ENCODE measurements at places on chromosomes 2 and 18. TPM values are rescaled to one million over a fixed set of nuclear protein-coding genes. Genes with fewer than 3 reads are reported as not detected.

DNA sequence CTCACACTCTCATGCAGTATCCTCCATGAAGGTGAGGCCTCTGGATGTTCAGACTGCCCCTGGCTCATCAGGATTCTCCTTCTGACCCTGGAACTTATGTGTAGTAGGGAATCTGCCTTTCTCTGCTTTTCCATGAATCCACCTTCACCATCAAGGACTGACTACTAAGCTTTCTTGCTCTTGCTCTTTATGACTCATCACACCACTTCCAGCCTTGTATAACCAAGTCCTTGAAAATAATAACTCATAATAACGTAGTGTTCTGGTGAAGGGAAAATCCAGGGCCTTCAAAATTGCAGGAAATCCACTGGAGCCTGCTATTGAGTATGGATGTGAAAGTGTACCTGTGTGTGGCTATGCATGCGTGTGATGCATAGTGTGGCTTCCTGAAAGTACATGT lies 11.3 kb upstream of the KCNS3 start:
- H3K4me3 ChIP-seq = no peak overlapping the region
- H3K27me3 ChIP-seq = no peaks in the 10 kb centered on the region
- H3K4me1 ChIP-seq = no peaks in the 10 kb centered on the region
- no peaks in the 10 kb centered on the region for H3K36me3 ChIP-seq
- no peak overlapping the region for H3K27ac ChIP-seq
- no peak for DNase-seq

GRCh38 chr2:38128653-38129052 lies 52.7 kb upstream of the CYP1B1 start:
- no peak overlapping the region for H3K4me3 ChIP-seq
- no peaks in the 10 kb centered on the region for H3K4me1 ChIP-seq
- H3K36me3 ChIP-seq = no peaks in the 10 kb centered on the region
- H3K27ac ChIP-seq = no peak overlapping the region
- no peaks in the 10 kb centered on the region for H3K27me3 ChIP-seq

DNA sequence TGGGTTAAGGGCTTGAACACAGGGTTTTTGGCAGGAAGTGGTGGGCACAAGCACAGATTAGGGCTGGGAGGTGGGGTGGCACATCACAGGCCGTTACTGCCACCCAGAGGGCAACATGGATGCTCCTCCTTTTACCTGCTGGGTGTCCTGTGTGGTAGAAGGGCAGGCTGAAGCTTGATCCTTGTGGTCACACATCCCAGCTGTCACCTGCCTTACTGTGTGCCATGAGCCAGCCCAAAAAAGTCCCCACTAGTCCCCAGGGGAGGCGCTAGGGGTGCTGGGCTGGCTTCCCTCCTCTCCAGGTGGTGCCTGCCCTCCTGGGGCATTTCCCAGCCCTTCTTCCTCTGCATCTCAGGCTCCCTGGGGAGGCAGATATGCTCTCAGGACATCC lies 50.5 kb upstream of the ALPP start:
- H3K4me1 ChIP-seq = peaks cover 7% of the 10 kb centered on the region
- no peak overlapping the region for H3K4me3 ChIP-seq
- no peaks in the 10 kb centered on the region for H3K36me3 ChIP-seq
- DNase-seq = no peak
- H3K27ac ChIP-seq = no peak overlapping the region

- no peak for DNase-seq
- H3K4me1 ChIP-seq = peaks cover 15% of the 10 kb centered on the region
Measured at GRCh38 chr2:197515315-197515738, 539 bp upstream of the MOB4 start.

GRCh38 chr2:79940364-79940763 lies 364.2 kb downstream of the LRRTM1 start:
- DNase-seq = no peak
- H3K27ac ChIP-seq = no peak overlapping the region
- no peak overlapping the region for H3K4me3 ChIP-seq
- no peaks in the 10 kb centered on the region for H3K27me3 ChIP-seq
- H3K36me3 ChIP-seq = no peaks in the 10 kb centered on the region

- H3K36me3 ChIP-seq = no peaks in the 10 kb centered on the region
- no peak for DNase-seq
- no peaks in the 10 kb centered on the region for H3K27me3 ChIP-seq
- H3K4me3 ChIP-seq = no peak overlapping the region
- no peaks in the 10 kb centered on the region for H3K4me1 ChIP-seq
- no peak overlapping the region for H3K27ac ChIP-seq
Measured at GRCh38 chr2:166332106-166332505, 43.6 kb downstream of the SCN9A start.

Gene MALL
- total RNA-seq = 22.9 TPM

DNA sequence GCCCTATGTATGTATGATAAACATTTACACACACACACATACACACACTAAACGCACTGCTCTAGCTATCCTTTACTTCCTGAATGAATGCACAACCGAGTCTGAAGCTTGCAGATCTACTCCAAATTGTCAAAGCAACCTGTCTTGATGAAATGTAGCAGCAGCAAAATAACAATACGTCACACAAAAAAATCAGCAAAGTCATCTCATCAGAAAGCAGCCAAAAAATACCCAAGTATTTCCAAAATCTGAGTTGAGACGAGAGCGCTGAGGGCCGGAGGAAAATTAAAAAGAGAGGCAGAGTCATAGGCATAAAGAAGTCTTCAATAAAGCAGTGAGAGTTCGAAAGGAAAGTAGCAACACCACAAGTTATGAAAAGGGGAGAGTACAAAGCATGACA lies 67.7 kb downstream of the ZNF521 start:
- no peak overlapping the region for H3K4me3 ChIP-seq
- H3K4me1 ChIP-seq = no peaks in the 10 kb centered on the region
- no peaks in the 10 kb centered on the region for H3K36me3 ChIP-seq

Gene BIN1
- 205 TPM for total RNA-seq

Gene TMEM17
- total RNA-seq = 2.6 TPM

Gene CD28
- total RNA-seq = 0.30 TPM

Gene COL6A3
- total RNA-seq = 2.1 TPM

GRCh38 chr2:16441431-16441830 lies 224.2 kb downstream of the CYRIA start:
- H3K27ac ChIP-seq = peak overlapping the region; percentile 7
- H3K27me3 ChIP-seq = no peaks in the 10 kb centered on the region
- DNase-seq = no peak
- no peak overlapping the region for H3K4me3 ChIP-seq
- no peaks in the 10 kb centered on the region for H3K36me3 ChIP-seq

- H3K36me3 ChIP-seq = no peaks in the 10 kb centered on the region
- no peaks in the 10 kb centered on the region for H3K27me3 ChIP-seq
- no peak overlapping the region for H3K4me3 ChIP-seq
- DNase-seq = no peak
Measured at GRCh38 chr2:2581331-2582159, 250.5 kb upstream of the MYT1L start.

Gene CAD
- 86.4 TPM for total RNA-seq

- no peak overlapping the region for H3K4me3 ChIP-seq
- no peaks in the 10 kb centered on the region for H3K36me3 ChIP-seq
- no peaks in the 10 kb centered on the region for H3K27me3 ChIP-seq
- peaks cover 22% of the 10 kb centered on the region for H3K4me1 ChIP-seq
- no peak overlapping the region for H3K27ac ChIP-seq
Measured at GRCh38 chr2:85278361-85278760, 49.4 kb downstream of the TGOLN2 start.

Gene CHST10
- total RNA-seq = not detected

DNA sequence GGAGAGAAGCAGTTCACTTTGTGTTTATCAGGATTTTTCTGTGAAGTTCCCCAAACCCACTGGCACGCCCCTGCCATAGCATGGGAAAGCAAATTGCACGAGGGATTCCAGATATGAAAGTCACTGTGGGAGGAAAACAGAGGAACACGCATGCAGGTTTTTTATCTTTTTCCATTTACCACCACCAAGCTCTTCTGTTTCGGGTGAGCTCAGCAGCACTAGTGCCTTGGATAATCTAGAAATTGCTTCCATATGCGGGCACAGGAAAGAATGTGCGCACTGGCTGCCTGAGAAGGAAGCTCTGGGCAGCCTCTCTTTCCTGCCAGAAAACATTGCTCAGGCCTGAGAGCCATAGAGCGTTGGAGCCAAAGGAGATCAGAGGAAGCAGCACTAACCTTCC lies 65.9 kb upstream of the WIPF1 start:
- no peak overlapping the region for H3K4me3 ChIP-seq
- H3K27me3 ChIP-seq = no peaks in the 10 kb centered on the region
- no peaks in the 10 kb centered on the region for H3K4me1 ChIP-seq
- no peaks in the 10 kb centered on the region for H3K36me3 ChIP-seq
- no peak for DNase-seq

GRCh38 chr2:8998418-8999101 lies 4.9 kb downstream of the MBOAT2 start:
- DNase-seq = no peak
- H3K36me3 ChIP-seq = no peaks in the 10 kb centered on the region
- no peak overlapping the region for H3K27ac ChIP-seq
- H3K4me1 ChIP-seq = peaks cover 8% of the 10 kb centered on the region

DNA sequence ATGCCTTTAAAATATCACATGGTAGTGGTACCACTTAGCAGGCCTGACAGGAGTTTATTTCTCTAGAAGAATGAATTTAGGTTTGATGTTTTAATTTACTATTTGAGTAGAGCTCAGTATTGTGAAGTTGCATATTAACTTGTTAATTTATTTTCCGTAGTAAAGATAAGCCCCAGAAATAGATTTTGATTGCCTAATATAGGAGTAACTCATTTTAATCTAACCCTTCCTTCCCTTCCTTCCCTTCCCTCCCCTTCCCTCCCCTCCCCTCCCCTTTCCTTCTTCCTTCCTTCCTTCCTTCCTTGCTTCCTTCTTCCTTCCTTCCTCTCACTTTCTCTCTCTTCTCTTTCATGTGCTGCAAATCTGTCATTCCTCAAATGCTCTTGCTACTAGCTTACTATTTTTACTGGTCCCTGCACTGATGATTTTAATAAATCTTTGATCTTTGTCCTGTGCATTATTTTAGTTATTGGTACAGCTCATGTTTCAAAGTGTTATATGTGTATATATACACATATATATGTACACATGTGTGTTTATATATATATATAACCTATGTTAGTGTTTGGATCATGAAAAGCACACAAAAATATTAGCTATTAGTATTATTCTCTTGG lies 862.6 kb upstream of the CNTNAP5 start:
- no peak overlapping the region for H3K27ac ChIP-seq
- H3K4me3 ChIP-seq = no peak overlapping the region
- no peaks in the 10 kb centered on the region for H3K36me3 ChIP-seq
- H3K4me1 ChIP-seq = no peaks in the 10 kb centered on the region
- no peaks in the 10 kb centered on the region for H3K27me3 ChIP-seq

GRCh38 chr2:26913999-26914658 lies 56.3 kb upstream of the MAPRE3 start:
- H3K36me3 ChIP-seq = no peaks in the 10 kb centered on the region
- no peaks in the 10 kb centered on the region for H3K4me1 ChIP-seq
- H3K27ac ChIP-seq = no peak overlapping the region
- no peak overlapping the region for H3K4me3 ChIP-seq

GRCh38 chr2:8086357-8086756 lies 595.5 kb upstream of the ID2 start:
- peaks cover 23% of the 10 kb centered on the region for H3K4me1 ChIP-seq
- DNase-seq = no peak
- no peaks in the 10 kb centered on the region for H3K36me3 ChIP-seq

GRCh38 chr2:28119631-28120030 lies 229.1 kb downstream of the BABAM2 start:
- H3K27ac ChIP-seq = no peak overlapping the region
- H3K36me3 ChIP-seq = no peaks in the 10 kb centered on the region
- H3K4me3 ChIP-seq = no peak overlapping the region

Gene UGT1A10
- 1.0 TPM for total RNA-seq
